ENCODE measurements at places on chromosomes 5 and 9.
A peak's percentile ranks its signal among the peaks of the same experiment; 100 is the strongest.

GRCh38 chr9:129776566-129776937 lies 23.7 kb upstream of the PTGES start:
- DNase-seq = no peak

- DNase-seq = peak; percentile 69
Observed at GRCh38 chr9:75054368-75055001, 26.4 kb upstream of the CARNMT1 start.

- no peak for DNase-seq
Observed at GRCh38 chr9:135810806-135811575, 96.4 kb downstream of the CAMSAP1 start.

GRCh38 chr5:161190086-161190485 lies 338.1 kb upstream of the ATP10B start:
- DNase-seq = no peak

- no peak for DNase-seq
Observed at GRCh38 chr9:89797937-89798455, 193.2 kb downstream of the GADD45G start.

GRCh38 chr5:56369361-56369811 lies 136.3 kb upstream of the ANKRD55 start:
- DNase-seq = no peak

GRCh38 chr9:136264031-136264430 lies 18.4 kb upstream of the QSOX2 start:
- DNase-seq = no peak

DNA sequence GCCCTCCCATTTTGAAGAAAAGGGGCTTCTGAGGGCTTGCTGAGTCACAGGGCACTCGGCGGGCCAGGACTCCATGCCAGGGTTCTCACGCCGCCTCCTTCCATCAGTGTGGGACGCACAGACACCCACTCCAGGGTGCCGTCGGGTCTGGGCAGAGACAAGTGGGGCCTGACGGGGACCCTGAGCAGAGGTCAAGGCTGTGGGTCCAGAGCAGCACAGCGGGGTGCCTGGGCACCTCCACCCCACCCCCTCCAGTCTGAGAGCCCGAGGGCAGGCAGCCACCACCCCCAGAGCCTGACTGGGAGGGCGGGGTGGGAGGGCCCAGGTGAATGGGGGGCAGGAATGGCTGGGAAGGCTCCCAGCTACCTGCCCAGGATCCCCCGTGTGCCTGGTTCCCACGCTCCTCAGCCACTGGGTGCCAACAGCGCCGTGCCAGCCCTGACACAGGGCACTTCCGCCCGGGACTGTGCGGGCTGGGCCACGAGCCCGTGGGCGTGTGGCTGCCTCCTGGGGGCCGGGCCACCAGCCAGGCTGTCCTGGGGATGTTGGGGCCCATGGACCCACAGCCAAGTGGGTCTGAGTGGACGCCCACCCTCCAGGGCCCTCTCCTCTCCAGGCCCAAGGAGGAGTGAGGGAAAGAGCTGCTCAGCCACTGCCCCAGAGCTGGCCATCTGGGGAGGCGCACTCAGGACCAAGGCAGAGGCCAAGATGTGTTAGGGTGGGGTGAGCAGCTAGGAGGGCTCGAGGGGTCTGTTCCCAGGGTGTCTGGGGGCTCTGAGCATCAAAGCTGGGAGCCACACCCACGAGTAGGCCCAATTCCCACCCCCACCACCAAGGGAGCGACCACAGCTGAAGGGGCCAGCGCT lies 10.1 kb upstream of the NRARP start:
- DNase-seq = no peak
